ENCODE measurements at places on chromosomes 12 and 14.

GRCh38 chr12:87930033-87930432 lies 99.2 kb downstream of the C12orf50 start:
- no peak for DNase-seq

GRCh38 chr12:12845794-12846243 lies 32.7 kb downstream of the DDX47 start:
- DNase-seq = no peak

- DNase-seq = no peak
Observed at GRCh38 chr14:61653507-61653906, 41.8 kb upstream of the HIF1A start.

- DNase-seq = no peak
Observed at GRCh38 chr14:36478782-36479181, 41.2 kb downstream of the NKX2-1 start.

GRCh38 chr14:33249233-33249820 lies 310.6 kb downstream of the NPAS3 start:
- no peak for DNase-seq

DNA sequence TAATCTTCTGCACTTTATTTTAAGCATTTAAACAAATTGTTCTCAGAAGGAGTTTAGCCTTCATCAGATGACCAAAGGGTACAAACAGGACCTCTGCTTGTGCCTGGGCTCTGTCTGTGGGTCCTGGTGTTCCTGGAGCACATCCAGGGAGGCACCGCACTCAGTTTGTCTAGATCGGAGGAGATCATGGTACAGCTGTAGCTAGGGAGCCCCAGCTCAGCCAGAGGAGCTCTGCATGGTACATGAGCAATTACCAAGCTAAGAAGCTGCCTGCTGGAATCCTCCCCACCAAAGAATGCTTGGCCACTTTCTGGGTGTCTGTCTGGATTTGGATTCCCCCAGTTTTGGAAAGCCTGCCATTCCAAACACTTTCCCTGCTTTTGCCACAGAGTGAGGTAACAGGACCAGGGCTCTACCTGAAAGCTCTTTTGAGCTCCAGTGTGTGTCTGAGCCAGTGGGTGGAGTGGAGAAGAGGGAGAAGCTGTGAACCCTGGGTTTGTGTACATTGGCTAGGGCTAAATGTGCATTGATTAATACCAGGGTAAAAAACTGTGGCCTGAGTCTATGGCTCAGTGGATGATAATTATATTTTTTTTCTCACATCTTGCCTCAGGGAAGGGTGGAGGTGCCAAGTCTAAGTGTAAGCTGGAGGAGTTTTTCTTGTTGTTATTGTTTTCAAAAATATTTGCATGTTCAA lies 163.7 kb upstream of the IGF1 start:
- no peak for DNase-seq

- no peak for DNase-seq
Observed at GRCh38 chr12:1575408-1576401, 18.7 kb downstream of the FBXL14 start.

GRCh38 chr12:11758510-11759493 lies 109.3 kb downstream of the ETV6 start:
- no peak for DNase-seq

DNA sequence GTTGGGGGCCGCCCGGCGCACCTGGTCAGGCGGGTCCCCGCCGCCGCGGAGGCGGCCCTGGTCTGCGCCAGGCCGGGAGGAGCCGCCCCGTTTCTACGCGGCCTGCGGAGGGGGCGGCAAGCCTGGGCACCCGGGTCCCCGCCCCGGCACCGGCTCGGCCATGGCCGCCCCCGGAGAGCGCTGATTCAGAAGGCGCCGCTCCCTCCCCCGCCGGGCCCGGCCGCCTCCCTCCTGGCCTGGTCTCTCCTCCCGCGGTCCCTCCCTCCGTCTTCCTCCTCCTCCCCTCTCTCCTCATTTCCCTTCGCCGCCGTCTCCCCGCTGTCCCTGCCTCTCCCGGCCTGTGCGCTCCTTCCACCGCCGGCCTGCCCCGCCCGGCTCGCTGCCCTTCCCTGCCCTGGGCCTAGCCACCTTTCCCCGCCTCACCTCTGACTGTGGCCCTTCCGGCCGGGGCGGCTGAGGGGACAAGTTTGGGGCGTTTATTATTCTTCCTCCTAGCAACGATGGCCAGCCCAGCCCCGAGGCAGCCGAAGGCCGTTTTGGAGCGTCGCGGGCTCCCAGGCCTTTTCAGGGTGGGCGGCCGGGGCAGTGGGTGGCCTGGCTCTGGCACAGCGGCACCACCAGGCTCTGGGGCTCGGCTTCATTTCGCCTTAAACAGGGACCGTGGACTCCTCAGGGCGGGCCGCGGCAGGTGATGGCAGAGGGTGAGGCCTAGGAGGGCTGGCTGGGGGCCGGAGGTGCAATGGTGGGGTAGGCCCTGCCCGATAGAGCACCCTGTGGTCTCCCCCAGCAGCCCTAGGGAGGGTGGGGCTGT lies 768 bp downstream of the CEP170B start:
- peak; percentile 46 for DNase-seq

DNA sequence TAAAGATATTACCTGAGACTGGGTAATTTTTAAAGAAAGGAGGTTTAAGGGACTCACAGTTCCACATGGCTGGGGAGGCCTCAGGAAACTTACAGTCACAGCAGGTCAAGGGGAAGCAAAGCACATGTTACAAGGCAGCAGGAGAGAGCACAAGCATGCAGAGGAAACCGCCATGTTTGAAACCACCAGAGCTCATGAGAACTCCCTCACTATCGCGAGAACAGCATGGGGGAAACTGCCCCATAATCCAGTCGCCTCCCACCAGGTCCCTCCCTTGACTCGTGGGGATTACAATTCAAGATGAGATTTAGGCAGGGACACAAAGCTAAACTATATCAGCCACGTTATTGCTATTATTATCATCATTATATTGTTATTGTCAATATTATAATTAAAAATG lies 138.7 kb downstream of the RIMBP2 start:
- no peak for DNase-seq

- no peak for DNase-seq
Observed at GRCh38 chr12:107119091-107119490, 25.7 kb upstream of the CRY1 start.

GRCh38 chr12:65631621-65632111 lies 192.6 kb upstream of the HMGA2 start:
- DNase-seq = peak; percentile 92

- peak; percentile 82 for DNase-seq
Observed at GRCh38 chr14:54189748-54190354, 207.0 kb upstream of the CDKN3 start.

DNA sequence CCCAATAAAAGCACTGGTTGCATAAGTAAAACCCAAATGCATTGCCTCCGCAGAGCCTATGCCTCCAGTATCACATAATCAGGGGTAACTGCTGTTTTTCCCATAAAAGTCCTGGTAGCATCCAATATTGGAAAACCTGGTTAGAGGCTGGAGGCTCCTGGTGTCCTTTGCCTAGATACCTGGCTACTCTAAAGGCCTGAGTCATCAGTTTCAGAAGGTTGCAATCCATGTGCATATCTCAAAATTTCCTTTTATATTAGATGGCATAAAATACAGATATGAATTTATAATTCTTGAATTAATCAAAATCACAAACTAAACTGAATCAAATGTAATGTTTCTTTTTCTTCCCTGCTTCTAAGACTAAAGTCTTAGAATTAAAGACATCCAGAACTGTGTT lies 164.2 kb upstream of the DCN start:
- DNase-seq = no peak

GRCh38 chr12:76919383-76920171 lies 40.8 kb upstream of the CSRP2 start:
- DNase-seq = no peak

DNA sequence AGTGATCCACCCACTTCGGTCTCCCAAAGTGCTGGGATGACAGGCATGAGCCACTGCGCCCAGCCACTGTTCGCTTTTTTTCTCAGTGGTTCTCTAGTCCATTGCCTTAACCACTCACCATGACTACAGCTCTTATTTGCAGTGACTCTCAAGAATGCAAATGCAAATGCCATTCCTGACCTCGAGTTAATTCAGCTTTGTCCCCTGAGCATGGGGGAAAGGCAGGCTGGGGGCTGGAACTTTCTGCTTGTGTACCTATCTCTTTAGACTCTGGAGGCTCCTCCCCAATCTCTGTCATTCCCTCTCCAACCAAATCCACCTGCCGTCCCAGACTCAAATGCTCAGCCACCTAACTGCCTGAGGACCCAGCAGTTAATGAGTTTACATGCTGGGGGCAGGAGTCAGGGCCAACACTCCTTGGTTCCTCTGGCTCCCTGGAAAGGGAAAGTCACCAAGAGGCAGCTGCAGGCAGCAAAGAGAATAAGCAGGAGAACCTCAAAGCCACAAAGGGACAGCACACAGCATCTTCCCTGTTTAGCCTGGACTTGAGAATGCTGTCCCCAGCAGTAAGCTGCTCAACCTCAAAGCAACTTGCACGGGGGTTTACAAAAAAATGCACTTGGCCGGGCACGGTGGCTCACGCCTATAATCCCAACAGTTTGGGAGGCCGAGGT lies 5.3 kb upstream of the HNF1A start:
- DNase-seq = no peak

- peak; percentile 60 for DNase-seq
Observed at GRCh38 chr12:7832059-7832696, 40.5 kb downstream of the SLC2A14 start.

- no peak for DNase-seq
Observed at GRCh38 chr14:75333606-75334548, 55.2 kb downstream of the FOS start.

DNA sequence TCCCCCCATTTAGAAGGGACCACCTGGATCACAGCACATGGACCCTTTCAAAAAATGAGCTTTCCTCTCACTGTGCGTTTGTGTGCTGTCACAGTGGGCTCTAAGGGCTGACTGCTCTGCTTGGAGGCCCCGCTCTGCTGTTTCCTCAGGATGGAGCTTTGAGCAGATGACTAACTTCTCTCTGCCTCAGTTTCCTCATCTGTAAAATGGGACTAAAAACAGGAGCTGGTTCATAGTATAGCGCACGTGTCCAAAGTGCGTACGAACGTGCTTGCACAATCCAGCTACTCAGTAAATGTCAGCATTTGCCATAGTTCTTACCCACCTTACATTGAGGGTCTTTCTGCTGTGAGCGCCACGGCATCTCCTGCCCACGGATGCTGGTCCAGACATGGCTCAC lies 12.7 kb upstream of the DNAH10 start:
- no peak for DNase-seq

- peak; percentile 14 for DNase-seq
Observed at GRCh38 chr12:70043490-70044138, 199.6 kb upstream of the CNOT2 start.

- DNase-seq = no peak
Observed at GRCh38 chr12:112243255-112244110, 118.1 kb downstream of the TRAFD1 start.

GRCh38 chr14:72888636-72889201 lies 5.2 kb downstream of the DPF3 start:
- DNase-seq = no peak

DNA sequence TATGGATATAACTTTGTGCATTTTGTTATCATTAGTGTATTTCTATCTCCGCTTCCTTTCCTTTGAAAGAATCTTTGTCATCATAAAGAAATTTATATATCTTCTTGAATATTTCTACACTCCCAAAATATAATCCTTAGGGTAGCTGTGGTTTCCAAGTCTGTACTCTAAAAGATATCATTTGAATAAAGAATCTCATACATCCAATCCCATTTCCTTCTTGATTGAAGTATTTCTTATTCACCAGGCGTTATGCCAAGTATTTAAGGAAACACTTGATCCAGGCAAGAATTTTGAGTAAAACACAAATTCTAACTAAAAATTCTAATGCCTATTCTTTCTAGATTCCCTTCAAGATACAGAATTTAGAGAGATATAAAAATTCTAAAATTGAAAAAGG lies 821.8 kb downstream of the GALC start:
- DNase-seq = no peak

- DNase-seq = no peak
Observed at GRCh38 chr14:105107781-105108515, 42.7 kb upstream of the GPR132 start.

GRCh38 chr14:55099756-55100155 lies 29.3 kb upstream of the LGALS3 start:
- DNase-seq = no peak

DNA sequence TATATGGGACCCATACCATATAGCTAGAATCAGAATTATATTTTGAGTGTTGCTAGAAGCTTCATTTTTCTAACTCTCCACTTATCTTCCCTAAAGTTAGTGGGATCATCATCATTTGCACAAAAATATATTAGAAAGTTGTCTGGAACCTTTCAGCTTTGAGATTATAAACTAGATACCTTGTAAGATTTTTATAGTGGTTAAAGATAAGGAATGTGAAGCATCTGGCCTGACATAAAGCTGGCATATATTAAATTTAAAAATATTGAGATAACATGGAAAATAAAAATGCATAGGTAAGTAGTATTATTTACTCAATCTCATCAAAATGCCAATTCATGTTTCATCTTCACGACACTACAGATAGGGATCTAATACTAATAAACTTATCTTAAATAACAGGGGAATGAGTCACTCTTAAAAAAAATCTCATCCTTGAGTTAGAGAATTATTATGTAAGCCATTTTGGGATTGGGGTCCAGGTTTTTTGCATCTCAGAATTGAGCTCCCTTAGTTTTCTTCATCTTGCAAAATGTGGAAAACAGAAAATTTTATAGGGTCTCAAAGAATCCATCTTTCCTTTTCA lies 318.5 kb downstream of the KCNC2 start:
- no peak for DNase-seq

DNA sequence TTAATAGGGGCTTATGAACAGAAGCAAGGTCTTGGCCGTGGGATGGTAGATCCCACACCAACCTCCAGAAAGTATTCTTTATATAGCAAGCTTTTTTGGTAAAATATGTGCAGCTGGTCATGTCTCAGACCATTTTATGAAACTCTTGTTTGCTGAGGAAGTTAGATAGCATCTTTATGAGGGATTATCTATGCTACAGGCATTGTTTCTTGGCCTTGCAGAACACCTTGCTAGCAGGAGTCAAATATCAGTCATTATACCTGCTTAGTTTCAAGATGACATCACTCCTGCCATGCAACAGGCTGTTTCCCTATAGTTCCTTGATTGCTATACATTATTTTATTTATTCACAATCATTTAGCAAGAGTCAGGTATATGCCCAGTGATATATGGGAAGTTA lies 84.8 kb upstream of the LRFN5 start:
- no peak for DNase-seq

- no peak for DNase-seq
Observed at GRCh38 chr14:75232597-75232996, 46.0 kb upstream of the FOS start.

DNA sequence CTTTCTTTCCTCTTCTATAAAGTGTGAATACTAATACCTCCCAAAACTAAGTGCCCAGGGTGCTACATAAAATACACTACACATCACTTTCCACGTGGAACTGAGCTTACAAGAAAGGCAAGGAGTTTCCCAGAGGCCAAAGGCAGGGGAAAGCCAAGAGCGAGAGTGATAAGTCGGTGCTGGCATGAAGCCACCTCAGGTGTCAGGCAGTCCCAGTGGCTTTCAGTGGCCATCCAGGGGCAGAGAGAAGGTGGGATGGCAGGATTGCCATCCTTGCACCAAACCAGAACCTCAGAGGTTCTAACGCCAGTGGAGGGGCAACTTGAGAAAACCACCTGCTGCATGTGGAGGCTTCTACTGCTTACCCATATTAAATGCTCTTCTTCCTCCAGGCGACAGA lies 79.7 kb upstream of the DIO3 start:
- DNase-seq = no peak
